ENCODE measurements at places on chromosomes 2 and 18.

DNA sequence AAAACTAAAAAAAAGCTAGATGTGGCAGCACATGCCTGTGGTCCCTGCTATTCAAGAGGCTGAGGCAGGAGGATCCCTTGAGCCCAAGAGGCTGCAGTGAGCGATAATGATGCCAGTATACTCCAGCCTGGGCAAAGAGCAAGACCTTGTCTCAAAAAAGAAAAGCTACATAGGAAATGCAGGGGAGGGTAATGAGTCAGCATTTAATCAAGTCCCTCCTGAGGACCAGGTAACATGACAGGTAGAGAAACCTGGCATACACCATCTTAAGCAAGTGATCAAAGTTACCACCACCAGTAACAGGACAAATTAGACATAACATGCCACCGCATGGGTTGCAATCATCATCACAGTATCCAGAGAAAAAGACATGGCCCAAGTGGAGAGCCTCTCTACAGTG, 25.8 kb downstream of the MYO5B start:
- DNase-seq, result no peak

- DNase-seq, result no peak
These were observed 11.9 kb downstream of the KCNG2 start for GRCh38 chr18:79809482-79810192.

DNA sequence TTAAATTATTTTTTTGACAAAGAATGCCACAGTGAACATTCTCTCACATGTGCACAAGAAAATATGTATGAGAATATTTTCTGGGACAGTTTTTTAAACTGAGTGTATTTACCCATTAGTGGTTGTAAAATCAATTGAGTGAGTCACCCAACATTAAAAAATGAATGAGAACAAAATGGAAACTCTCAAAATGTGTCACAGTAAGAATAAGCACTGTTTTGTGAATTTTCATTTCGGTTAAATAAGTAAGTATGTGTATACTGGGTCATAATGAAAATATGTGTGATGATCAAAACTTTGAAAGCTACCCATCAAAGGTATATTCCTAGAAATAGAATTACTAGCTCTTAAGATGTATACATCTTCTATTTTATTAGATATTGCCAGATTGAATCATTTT, 11.6 kb downstream of the BABAM2 start:
- DNase-seq, result no peak

GRCh38 chr2:20429528-20429927, 17.3 kb upstream of the RHOB start:
- DNase-seq, result no peak

DNA sequence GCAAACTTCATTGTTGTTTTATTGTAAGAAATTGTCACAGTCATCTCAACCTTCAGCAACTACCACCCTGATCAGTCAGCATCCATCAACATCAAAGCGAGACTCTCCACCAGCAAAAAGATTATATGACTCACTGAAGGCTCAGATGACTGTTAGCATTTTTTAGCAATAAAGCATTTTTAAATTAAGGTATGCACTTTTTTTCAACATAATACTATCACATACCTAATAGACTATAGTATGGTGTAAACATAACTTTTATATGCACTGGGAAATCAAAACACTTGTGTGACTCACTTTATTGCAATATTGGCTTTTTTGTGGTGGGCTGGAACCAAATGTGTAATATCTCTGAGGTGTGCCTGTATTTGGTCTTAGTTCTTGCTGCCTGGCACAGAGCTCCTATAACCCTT, 15.6 kb downstream of the SCN1A start:
- no peak for DNase-seq

- DNase-seq, result no peak
These were observed 56.3 kb downstream of the TIMM21 start for GRCh38 chr18:74204526-74205152.

- no peak for DNase-seq
These were observed 19.6 kb downstream of the EHBP1 start for GRCh38 chr2:62724886-62725711.

DNA sequence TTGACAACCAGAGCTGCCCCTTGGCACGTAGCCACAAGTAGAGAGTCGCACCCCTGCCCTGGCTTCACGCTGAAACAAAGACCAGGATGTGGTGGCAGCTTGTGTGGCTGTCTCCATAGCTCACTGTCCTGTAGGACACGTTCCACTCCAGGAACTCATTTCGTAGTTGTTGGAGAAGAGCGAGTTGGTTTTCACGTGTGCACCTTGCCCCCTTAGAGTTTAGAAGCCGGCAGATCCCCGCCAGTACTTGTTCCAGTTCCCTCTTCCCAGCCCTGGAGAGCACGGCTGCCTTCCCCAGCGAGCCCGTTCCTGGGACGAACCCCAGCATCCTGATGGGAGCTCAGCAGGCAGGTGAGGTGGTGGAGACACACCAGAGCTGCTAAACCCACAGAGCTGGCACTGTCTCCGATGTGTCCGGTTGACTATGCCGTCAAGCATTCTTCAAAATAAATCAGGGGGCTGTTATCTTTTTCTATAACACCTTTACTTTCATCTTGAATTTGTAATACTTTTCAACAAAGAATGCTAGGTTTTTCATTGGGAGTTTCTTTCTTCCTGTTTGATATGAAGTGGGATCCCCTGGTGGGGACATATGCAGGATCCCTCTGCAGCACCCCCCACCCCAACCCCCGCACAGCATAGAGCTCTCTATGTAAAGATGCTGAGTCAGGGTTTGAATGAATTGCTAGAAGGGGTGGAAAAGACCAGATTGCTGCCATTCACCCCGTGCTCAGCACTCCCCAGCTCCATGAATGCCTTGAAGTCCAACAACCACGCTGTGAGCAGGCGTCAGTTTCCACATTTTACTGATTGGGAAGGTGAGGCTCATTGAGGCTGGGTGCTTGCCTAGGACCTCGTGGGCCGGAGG, 44.5 kb downstream of the GREB1 start:
- DNase-seq, result no peak

- no peak for DNase-seq
These were observed 19.7 kb upstream of the SCG2 start for GRCh38 chr2:223621901-223622300.

- no peak for DNase-seq
These were observed 104.9 kb upstream of the LYPD6 start for GRCh38 chr2:149225446-149225845.

GRCh38 chr18:69734536-69734935, 213.1 kb downstream of the CD226 start:
- no peak for DNase-seq

DNA sequence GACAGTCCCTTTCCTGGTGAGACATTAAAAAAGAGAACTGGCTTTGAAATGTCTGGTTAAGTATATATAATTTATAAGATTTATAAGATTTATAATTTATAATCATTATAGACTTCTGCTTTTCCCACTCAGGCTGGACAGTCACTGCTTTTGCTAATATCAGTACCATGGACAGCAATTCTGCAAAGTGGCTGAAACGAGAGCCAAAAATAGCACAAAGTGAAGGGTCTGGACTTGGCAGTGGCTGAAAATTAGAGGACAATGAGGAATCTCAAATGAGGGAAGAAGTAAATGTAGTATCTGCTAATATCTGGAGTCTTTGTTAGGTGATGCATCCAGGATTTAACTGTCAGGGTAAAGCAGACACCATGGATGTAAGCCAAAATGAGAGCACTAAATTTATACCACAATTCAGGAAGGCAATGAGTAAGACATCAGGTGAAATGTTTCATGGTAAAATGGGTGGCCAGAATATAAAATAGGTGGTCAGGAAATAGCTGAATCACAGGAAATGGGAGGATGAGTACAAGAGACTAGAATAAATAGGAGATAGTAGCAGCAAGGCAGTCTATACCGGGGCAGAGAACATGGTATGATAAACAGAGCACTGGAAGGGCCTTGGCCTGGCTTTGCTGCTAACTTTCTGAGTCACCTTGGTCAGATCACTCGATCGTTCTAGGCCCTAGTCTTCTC, 39.6 kb upstream of the BOD1L2 start:
- DNase-seq, result peak; percentile 21

GRCh38 chr2:206031162-206031784, 54.7 kb downstream of the INO80D start:
- DNase-seq, result no peak

- DNase-seq, result no peak
These were observed 837.4 kb upstream of the ID2 start for GRCh38 chr2:7844414-7844965.

GRCh38 chr2:164606557-164606956, 14.7 kb downstream of the GRB14 start:
- DNase-seq, result no peak

DNA sequence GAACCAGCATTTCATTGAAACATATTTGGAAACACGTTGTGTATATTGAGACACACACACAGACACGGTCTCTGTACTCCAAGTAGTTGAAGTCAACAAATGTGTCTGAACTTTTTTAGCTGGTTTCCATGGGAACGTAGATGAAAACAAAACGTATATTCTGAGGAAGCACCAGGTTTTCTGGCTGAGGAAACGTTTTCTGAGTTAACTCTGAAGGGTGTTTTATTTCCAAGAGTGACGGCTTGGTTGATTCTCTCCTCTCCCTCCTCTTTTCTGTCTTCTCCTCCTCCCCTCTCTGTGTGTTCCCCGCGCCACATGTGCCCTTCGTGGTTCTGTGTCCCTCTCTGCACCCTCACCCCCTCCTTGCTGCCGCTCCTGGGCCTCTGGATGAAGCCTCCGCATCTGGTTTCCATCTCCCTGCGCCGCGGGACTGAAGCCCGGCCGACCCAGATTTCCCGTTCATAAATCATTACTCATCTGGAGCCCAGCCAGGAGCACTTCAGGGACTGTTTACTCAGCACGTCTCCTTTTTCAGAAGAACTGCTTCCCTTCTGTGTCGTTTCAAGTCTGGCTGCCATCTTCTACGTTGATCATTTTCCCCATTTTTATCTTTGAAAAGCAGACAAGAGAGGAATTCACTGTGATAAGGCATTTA, 122.7 kb downstream of the COL6A3 start:
- peak; percentile 95 for DNase-seq

DNA sequence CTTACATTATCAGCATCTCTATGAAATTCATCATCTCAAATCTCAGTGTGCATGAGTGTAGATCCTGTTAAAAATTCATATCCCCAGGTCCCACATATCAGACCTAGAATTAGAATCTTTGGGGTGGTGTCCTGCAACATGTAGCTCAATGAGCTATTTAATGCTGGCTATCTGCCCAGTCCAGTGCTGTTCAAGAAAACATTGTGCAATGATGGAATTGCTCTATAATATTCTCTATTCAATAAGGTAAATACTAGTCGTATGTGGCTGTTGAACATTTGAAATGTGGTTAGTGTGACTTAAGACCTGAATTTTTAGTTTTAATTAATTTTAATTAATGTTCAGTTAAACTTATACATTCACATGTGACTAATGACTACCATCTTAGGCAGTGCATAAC, 127.4 kb downstream of the NOL4 start:
- no peak for DNase-seq

DNA sequence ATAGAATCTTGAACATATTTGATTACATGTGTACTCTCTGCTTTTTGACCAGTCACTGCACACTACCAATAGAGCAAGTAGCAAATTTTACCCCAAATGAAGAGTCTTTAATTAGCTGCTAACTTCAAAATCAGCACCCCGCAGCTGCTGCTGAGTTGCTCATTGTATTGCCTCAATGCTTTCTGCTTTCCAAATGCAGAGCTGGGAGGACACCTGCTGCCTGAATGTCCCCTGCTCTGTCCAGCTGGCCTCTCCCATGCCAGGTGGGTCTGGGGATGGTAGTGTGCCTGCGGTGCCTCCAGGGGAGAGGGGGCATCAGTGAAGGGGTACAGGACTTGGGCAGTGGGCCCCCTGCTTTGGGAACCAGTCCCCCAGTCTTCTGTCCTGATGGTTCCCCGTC, 184.8 kb downstream of the PRKCE start:
- DNase-seq, result no peak

- DNase-seq, result no peak
These were observed 75.6 kb downstream of the TPO start for GRCh38 chr2:1488851-1489250.

- no peak for DNase-seq
These were observed 143.6 kb upstream of the ZNF521 start for GRCh38 chr18:25495606-25496005.

- no peak for DNase-seq
These were observed 171.8 kb downstream of the UBE2E3 start for GRCh38 chr2:181152226-181152625.

GRCh38 chr2:204632410-204632809, 87.1 kb downstream of the PARD3B start:
- no peak for DNase-seq

GRCh38 chr2:101089419-101089818, 61.8 kb downstream of the TBC1D8 start:
- no peak for DNase-seq

- no peak for DNase-seq
These were observed 44.8 kb downstream of the SPAST start for GRCh38 chr2:32108111-32108510.

GRCh38 chr2:59882822-59883221, 670.6 kb downstream of the BCL11A start:
- no peak for DNase-seq

- no peak for DNase-seq
These were observed 375.3 kb downstream of the SLC4A3 start for GRCh38 chr2:220002699-220003098.
